ENCODE measurements at places on chromosomes 5 and 9. TPM values are rescaled to one million over a fixed set of nuclear protein-coding genes. Genes with fewer than 3 reads are reported as not detected.

PHYHD1 gene
- 0.38 TPM for total RNA-seq

ADAMTSL1 gene
- total RNA-seq: not detected

SUB1 gene
- total RNA-seq: 242 TPM

ANKRD34B gene
- total RNA-seq: 0.05 TPM

FOXI1 gene
- not detected for total RNA-seq

ADGRV1 gene
- 0.57 TPM for total RNA-seq

ENDOG gene
- total RNA-seq: 30.3 TPM

ARSK gene
- 7.2 TPM for total RNA-seq
